ENCODE measurements at places on chromosomes 3 and 15. TPM values are rescaled to one million over a fixed set of nuclear protein-coding genes. Genes with fewer than 3 reads are reported as not detected.

ZPLD1 gene
- 0.03 TPM for polyA plus RNA-seq

ADAMTSL3 gene
- polyA plus RNA-seq: 0.09 TPM

GRCh38 chr3:31848911-31849310 lies 132.2 kb downstream of the OSBPL10 start:
- no peaks in the 10 kb centered on the region for H3K4me1 ChIP-seq
- no peak overlapping the region for H3K27ac ChIP-seq
- H3K4me3 ChIP-seq: no peak overlapping the region
- H3K36me3 ChIP-seq: no peaks in the 10 kb centered on the region
- H3K27me3 ChIP-seq: no peaks in the 10 kb centered on the region

GRCh38 chr3:155737844-155738460 lies 6.9 kb downstream of the PLCH1 start:
- no peak overlapping the region for H3K27ac ChIP-seq
- H3K4me3 ChIP-seq: no peak overlapping the region
- H3K4me1 ChIP-seq: no peaks in the 10 kb centered on the region
- peaks cover 1% of the 10 kb centered on the region for H3K27me3 ChIP-seq

- H3K27me3 ChIP-seq: peaks cover 4% of the 10 kb centered on the region
- no peak for DNase-seq
- H3K36me3 ChIP-seq: no peaks in the 10 kb centered on the region
- H3K27ac ChIP-seq: no peak overlapping the region
Observed at GRCh38 chr15:32941823-32942222, 224.0 kb downstream of the GREM1 start.

DNA sequence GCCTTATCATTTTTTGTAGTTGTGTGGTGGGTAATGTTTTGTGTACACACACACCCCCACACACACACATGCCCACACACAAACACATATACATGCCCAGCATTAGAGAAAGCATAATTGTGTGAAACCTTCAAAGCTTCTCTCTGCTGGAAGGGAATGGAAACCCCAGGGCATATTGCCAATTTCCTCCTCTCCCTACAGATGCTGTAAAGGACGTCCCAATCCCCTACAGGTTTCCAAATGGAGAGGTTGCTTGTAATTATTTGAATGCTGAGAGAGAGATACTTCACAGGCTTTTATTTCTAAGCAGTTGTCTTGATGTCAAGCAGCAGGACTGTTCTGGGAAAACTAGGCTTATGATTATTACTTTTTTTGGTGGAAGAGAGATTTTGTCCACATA lies 23.0 kb upstream of the CCK start:
- no peak for DNase-seq
- no peaks in the 10 kb centered on the region for H3K36me3 ChIP-seq
- no peaks in the 10 kb centered on the region for H3K4me1 ChIP-seq
- H3K27me3 ChIP-seq: no peaks in the 10 kb centered on the region
- no peak overlapping the region for H3K4me3 ChIP-seq
- H3K27ac ChIP-seq: no peak overlapping the region

GRCh38 chr15:59243622-59244021 lies 37.0 kb downstream of the LDHAL6B start:
- no peak overlapping the region for H3K27ac ChIP-seq
- DNase-seq: no peak
- H3K4me3 ChIP-seq: no peak overlapping the region
- H3K4me1 ChIP-seq: peaks cover 13% of the 10 kb centered on the region

GRCh38 chr3:57226176-57226575 lies 1.4 kb upstream of the APPL1 start:
- H3K36me3 ChIP-seq: no peaks in the 10 kb centered on the region
- H3K4me3 ChIP-seq: no peak overlapping the region
- H3K27me3 ChIP-seq: no peaks in the 10 kb centered on the region
- H3K4me1 ChIP-seq: peaks cover 12% of the 10 kb centered on the region

Measured in spleen (tissue), 13 donors.